GM12892 (cell line): ENCODE measurements at places on chromosomes 2 and 18.

- no peak for DNase-seq
Observed at GRCh38 chr18:79328887-79329286, 66.8 kb upstream of the NFATC1 start.

DNA sequence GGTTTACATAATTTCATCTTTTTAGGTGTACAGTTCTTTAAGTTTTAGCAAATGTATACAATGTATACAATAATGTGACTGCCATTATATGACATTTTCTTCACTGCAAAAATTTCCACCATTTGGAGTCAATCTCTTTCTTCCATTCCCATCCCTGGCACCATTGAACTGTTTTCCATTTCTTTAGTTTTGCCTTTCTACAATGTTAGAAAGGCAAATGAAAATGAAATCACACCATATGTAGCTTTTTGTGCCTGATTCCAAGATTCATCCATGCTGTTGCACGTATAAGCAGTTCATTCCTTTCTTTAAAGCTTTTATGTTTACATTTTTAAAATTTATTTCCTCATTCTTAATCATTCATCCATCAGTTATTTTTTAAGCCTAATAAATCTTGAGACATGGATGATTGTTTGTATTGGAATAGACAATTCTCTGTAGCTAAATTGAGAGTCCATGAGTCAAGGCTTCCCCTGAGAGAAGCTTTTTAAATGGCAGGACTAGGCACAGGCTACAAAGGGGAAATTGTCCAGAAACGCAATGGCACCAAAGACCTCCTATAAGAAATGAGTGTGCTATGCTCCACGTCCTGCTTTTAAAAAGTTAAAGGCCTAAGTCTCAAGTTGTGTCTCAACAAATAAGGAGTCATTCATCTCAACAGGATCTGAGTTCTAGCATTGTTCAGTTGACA is 8.7 kb upstream of the COL5A2 start:
- DNase-seq, result no peak

GRCh38 chr2:203347375-203347774 is 19.2 kb downstream of the ABI2 start:
- no peak for DNase-seq

- DNase-seq, result no peak
Observed at GRCh38 chr2:45908316-45909170, 257.1 kb downstream of the PRKCE start.

- DNase-seq, result no peak
Observed at GRCh38 chr18:11391661-11392060, 217.7 kb upstream of the SLC35G4 start.

DNA sequence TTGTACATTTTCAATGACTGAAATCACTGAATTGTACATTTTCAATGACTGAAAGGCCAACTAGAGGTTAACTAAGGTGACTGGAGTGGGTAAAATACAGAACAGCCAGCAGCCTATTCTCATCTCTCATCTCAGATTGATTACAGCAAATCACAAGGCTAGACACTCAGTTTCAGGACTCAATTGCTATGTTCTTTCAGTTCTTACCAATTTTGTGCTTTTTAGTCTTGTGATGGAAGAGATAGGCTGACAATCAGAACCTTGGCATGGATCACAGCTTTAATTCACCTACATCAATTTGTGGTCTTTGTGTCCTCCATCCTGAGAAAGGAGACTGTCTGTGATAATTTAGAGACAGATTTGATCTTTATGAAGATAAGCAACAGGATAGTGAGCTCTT is 124.7 kb downstream of the GULP1 start:
- DNase-seq, result no peak

GRCh38 chr2:217691516-217691915 is 311.3 kb downstream of the TNS1 start:
- DNase-seq, result no peak

GRCh38 chr2:61582165-61582564 is 44.0 kb upstream of the XPO1 start:
- no peak for DNase-seq

DNA sequence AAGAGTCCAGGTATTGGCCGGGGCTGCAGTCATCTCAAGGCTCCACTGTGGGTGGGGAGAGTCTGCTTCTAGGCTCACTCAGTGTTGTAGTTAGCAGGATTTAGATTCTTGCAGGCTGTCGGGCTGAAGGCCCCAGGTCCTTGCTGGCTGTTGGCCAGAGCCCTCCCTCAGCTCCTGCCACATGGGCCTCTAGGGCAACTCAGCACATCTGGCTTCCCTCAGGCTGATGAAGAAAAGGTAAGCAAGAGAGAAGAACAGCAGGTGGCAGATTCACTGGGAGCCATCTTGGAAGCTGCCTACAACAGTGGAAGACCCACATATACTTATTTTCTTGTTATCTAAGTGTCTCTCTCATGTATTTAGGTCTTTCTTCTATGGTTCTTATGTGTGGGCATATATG is 4.3 kb downstream of the MRPS9 start:
- DNase-seq, result no peak

DNA sequence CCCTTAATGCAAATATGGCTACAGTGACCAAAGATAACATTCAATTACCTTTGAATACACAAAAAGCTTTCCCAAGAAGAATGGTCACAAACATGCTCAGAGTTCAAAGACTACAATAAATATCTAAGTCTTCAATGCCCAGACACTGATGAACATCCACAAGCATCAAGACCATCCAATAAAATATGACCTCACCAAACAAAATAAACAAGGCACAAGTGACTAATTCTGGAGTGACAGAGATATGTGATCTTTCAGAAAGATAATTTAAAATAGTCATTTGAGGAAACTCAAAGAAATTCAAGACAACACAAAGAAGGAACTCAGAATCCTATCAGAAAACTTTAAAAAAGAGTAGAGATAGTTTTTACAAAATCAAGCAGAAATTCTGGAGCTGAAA is 40.6 kb upstream of the CAPN13 start:
- no peak for DNase-seq

GRCh38 chr2:24452502-24452885 is 38.6 kb upstream of the NCOA1 start:
- no peak for DNase-seq

DNA sequence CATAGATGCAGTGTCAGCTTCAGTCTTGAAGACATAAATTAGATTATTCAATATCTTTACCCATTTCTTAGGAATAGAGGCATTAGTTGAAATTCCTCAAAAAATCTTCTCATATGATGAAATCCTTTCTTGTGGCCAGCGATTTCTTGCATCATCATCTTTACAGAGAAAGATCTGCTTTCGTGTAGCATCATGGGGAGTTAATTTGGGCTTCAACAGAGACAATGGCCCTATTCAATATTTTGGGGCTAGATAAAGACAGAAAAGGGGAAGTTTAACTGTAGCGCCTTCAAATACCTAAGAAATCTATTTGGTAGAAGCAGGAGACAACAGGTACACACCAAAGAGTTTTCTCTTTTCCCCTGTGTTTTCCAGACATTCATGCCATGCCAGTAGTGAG is 73.8 kb downstream of the TGFA start:
- no peak for DNase-seq

GRCh38 chr2:173463846-173464245 is 109.2 kb downstream of the CDCA7 start:
- DNase-seq, result no peak

DNA sequence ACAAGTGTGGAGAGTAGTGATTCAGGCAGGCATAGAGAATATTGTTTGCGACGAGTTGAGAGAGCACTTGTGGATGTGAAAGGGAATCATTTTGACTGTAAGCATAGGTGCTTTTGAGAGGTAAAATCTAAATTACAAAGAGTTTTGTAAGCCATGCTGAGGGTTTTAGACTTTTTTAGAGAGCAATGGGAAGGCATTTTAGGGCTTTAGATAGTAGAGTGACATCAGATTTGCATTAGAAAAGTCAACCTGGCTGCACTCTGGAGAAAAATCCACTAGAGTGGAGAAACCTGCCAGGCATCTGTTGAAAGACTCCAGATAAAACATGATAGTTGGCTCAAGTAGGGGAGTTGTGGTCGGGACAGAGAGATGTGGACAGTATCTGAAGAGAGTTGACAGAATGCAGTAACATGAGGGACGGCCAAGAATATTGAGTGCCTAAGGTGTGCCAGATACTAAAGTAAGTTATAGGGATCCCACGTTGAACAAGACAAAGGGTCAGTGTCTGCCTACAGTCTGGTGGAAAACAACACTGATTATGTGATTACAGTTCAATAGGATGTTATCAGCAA is 91.7 kb upstream of the MYO3B start:
- no peak for DNase-seq

DNA sequence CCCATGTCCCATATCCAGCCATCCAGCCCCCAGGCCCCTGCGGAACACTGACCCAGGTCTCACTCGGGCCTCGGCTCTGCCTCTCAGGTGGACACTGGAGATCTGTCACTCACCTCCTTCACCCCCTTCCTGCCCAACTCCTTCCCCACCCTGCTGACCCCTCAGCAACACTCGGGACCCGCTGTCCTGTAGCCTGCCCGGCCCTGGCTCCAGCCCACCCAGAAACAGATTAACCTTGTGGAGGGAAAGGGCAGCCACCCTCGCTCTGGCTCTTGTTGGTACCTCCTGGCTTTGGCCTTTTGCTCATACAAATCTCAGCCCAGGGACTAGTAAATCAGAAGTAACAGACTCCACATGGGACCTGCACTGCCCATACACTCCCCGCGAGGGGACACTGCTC is 29.8 kb upstream of the PRLH start:
- DNase-seq, result no peak

DNA sequence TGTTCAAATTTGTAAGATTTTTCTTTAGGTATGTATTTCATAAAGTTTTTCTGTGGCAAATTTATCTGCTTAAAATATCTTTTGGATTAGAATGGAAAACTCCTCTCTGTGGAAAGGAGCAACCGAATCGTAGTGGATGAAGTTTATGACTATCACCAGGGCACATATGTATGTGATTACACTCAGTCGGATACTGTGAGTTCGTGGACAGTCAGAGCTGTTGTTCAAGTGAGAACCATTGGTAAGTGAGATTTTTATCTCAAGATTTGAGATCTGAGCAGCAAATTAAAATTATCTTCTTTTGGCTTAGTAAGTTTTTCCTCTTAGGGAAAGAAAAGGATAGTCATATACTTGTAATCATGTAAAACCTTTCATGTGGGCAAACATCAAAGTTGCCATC is 14.2 kb downstream of the IL18RAP start:
- DNase-seq, result no peak
